ENCODE measurements at places on chromosomes 3 and 15.

- no peak for DNase-seq
These were observed 64.3 kb upstream of the LRRC3B start for GRCh38 chr3:26558257-26558656.

DNA sequence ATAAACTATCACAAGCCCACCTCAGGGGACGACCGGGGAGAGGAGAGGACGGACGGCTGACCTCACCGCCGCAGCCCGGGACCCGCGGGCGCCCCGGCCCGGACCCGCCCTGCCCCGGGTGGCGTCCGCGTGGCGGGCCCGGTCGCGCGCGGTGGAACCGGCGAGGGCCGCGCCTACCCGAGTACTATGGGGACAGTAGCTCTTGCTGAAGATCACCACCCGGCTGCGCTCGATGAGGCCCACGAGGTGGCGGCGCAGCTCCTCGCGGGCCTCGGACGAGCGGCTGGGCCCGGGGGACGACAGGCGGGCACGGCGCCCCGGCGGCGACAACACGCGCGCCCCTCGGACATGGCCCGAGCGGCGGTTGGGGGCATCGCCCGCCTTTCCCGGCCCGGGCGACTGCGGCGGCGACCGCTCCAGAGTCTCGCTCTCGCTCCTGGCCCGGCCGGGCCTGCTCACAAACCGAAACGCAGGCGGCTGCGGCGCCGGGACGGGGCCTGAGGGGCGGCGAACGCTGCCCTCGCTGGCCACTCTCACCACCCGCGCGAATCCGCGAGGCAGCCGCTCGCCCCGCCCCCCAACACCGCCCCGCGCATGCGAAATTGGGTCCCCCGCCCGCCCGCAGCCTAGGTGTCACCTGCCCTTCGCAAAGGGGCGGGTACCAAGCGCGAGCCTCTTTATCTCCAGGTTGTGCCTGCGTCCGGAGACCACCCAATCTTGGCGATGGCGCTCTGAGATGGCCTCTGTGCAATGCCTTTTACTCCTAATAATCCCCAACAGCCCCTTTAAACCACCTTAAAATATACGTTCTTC lies at the start of gene TXNRD3:
Gene TXNRD3, minus strand, starts transcription at position 554 of the 813 bp plus-strand sequence.
- DNase-seq: peak; percentile 76

DNA sequence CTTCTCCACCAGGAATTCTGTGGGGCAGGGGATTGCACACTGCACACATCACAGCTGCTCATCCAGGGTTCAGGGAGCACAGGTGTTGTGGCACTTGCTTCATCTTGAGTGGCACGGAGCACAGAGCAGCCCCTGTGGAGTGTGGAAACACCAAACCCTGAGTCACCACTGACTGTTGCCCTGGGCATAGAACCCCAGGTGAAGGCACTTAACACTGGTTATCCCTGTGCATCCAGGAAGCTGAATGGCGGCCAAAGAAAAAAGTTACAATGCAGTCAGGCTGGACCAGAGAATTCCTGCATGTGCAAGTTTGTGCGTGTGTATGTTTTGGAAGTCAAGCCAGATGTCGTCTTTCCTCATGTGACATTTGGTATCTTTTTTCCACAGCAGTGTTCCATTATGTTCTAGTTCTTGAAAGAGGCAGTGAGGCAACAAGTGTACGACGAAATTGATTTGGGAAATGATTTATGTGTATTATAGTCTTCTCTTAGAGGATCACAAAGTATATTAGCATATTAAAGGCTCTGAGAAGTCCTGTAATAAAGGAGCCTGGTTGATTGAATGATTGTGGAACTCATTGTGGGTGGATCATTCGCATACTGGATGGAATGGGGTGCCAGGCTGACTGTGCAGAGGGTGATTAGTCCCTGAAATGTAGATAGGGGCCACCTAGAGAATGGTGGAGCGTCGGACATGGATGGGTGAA lies 292.3 kb downstream of the TLE3 start:
- DNase-seq: no peak

- no peak for DNase-seq
These were observed 128.3 kb upstream of the VEPH1 start for GRCh38 chr3:157631478-157631877.

GRCh38 chr3:66405701-66406091 lies 95.1 kb downstream of the LRIG1 start:
- no peak for DNase-seq

- no peak for DNase-seq
These were observed 6.9 kb downstream of the GALNT15 start for GRCh38 chr3:16181361-16181760.

Measured in activated T-cell treated with anti-CD3 and anti-CD28 coated beads for 1 hour (primary cell).